NCI-H1092 treated with DMSO at 0.1 percent for 48 hours (cell line): ENCODE measurements at places on chromosomes 1 and 21.

DNA sequence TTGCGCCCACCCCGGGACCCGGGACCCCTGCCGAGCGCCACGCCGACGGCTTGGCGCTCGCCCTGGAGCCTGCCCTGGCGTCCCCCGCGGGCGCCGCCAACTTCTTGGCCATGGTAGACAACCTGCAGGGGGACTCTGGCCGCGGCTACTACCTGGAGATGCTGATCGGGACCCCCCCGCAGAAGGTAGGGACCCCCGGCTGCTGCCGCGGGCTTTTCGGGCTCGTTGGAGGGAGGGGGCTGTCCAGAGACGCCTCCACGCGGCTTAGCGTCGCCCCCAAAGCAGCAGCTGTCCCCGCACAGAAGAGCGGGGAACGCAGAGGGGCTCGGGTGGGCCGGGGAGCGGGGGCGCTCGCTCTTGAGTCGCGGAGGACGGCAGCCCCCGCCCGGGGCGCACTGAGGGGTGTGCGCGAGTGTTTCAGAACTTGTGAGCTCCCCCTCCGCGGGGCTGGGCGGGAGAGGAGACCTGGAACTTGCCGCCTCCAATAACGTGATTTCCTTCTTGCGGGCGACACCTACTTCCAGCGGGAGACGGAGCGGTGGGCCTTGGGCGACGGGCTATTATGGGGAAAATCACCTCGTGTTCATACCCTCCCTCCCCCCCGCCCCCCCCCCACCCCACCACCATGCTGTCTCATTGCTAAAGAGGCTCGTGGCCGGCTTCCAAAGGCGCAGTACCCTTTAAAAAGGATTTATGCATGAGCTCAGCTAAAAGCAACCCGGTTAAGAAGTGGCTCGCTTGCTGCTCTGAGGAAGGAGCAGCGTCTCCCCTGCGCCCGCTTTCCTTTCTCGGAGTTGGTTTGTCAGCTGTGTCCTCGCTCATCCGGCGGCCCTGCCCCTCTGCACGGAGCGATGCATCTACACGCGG lies 664 bp downstream of the BACE2 start:
- DNase-seq: peak; percentile 45

- no peak for DNase-seq
Measured at GRCh38 chr1:207988326-207989165, 77.6 kb upstream of the CD34 start.

DNA sequence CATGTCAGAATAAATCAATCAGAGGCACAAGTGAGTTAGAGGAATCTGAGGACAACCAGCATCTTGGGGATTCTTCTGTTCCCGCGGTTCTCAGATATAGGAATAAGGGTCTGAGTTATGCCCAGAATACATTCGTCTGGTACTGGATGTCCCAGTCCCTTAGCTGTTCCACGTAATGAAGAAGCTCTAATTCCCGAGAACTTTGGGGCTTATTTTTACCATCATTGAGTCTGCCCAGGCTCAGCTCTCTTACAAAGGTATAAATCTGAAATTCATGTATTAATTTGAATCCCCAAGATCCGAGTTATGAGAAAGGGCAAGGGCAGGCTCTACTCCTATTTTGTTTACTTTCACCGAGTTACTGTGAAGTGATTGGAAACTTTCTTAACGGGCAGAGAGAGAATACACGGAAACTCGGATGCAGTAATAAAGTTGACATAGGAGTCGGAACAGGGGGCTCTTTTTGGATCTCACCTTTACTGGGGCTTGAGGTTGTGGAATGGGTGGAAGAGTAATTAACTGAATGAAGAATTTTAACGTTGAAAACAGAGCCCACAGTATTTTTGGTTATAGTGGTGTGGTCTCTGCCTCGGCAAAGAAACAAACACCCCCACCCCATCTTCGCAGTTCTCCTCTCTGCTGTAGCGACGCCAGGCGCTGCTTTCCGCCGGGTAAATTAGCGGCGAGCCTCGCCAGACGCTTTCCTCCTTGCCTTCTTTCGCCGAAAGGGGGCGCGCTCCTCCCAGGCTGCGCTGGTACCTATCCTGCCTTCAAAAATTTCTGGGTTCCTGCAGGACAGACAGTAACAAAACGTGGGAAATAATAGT lies 7.1 kb downstream of the PRRX1 start:
- no peak for DNase-seq

DNA sequence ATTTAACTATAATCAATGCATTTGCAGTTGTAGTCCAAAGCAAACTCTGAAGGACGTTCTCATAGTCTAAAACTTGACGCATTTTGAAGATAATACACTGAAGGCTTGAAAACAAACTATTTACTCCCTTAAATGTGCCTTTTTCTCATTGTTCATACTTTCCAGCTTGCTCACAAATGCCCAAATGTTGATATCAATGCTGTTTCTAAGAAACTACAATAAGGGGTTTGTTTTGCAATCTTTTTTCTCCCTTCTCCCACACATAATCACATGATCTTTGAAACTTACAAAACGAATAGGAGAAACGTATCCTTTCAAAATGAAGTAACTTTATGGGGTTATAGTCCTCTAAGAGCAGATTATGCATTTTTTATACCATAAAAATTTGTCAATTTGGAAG lies 508.7 kb downstream of the DPYD start:
- no peak for DNase-seq

DNA sequence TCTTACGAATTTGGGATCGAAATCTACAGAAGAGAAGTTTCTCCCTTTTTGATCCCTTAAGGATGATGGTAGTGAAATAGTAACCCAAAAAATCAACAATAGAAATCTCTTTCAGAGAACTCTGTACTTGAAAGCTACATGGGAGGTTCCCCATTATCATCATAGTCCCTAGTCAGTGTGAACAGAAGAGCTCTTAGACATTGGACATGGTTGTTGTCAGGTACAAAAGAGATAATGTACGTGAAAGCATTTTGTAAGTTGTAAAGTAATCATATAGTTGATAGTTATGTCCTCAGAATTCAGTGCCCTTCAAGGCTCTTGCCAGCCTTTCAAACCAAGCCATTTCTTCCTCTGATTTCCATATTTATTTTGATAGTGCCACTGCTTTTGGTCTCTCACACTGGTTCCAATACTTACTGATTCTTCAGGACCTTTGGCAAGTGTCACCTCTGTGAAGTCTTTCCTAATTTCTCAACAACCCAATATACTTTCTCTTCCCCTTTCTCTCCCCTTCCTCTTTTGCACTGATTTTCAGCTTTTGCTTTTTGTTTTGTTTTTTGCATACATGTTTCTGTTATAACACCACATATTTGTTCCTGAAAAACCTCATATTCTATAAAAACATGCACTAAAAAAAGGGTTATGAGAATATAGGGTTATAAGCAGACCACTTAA lies 22.4 kb downstream of the VPS45 start:
- DNase-seq: no peak

DNA sequence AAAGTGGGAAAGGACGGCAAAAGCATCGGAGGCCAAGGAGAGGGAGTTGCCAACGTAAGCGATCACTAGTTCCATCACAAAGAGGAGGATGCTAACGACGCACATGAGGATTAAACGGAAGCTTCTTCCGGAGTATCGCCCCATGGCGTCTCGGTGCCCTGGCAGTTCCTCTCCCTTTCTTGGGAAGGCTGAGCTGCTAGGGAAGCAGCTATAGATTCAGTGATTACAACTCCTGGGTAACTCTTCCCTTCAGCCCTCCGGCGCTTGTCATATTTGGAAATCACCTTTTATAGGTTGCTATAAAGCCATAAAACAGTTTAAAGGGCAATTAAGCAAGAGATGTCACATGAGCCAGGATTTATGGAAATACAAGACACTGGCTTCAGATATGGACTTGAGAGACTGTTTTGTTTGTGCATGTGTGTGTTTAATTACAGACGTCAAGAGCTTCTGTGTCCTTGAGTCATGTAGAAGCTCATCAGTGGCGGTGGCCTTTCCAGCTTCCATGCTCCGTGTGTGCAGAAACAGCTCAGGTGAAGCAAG lies 30.6 kb upstream of the SLC30A10 start:
- no peak for DNase-seq

GRCh38 chr1:46689356-46689755 lies 17.7 kb downstream of the TEX38 start:
- DNase-seq: no peak

DNA sequence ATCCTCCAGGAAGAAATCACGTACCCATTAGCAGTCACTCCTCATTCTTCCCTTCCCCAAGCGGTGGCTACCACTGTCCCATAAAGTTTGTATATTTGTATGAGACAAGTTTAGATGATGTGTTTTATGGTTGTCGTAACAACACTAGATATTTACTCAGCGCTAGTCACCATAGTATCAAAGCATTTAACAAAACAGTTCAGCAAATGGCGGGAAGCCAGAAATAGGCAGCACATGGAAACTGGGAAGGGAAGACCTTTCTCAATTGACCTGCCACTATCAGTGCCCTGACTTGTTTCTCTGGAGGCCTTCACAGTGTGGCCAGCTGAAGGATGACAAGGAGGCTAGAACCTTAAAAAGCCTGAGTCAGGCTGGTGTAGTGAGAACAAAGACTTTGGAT lies 31.1 kb downstream of the CNST start:
- no peak for DNase-seq

DNA sequence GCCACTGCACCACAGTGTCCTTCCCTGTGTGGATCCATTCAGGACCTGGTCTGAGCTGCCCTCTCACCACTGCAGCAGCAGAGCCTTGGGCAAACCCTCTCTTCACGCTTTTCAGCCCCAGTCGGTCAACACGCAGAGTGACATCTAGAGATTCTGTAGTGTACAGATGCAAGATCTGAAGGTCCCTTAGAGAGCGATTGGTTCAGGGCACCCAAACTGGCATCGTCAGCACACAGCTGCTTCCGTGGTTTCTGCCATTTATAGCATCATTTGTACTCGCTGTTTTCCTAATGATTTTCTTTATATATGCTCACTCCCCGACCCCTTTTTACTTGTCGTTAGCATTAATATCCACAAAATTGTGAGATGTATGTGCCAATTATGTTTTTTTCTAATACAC lies 1.5 kb upstream of the ASCL5 start:
- no peak for DNase-seq

DNA sequence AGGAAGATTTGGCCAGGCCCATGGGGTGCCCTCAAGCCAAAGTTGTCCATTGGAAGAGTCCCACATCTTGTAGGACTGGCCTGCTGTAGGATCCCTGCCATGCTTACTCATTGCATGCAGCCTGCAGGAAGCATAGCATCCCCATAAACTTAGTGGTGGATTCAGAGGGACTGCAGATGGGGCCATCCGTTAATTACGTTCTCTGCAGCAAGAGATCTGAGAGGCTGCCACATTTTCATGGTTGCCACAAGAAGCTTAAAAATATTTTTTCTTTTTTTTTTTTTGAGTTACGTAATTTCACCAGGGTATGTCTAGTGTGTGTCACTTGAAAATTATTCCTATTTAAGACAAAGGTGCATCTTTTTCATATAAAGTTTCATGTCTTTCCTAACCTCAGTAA lies 329.7 kb upstream of the USP24 start:
- DNase-seq: no peak

GRCh38 chr1:104953555-104953954 lies 1203.9 kb downstream of the AMY1C start:
- DNase-seq: peak; percentile 54
